ENCODE measurements at places on chromosomes 12 and 14.

DNA sequence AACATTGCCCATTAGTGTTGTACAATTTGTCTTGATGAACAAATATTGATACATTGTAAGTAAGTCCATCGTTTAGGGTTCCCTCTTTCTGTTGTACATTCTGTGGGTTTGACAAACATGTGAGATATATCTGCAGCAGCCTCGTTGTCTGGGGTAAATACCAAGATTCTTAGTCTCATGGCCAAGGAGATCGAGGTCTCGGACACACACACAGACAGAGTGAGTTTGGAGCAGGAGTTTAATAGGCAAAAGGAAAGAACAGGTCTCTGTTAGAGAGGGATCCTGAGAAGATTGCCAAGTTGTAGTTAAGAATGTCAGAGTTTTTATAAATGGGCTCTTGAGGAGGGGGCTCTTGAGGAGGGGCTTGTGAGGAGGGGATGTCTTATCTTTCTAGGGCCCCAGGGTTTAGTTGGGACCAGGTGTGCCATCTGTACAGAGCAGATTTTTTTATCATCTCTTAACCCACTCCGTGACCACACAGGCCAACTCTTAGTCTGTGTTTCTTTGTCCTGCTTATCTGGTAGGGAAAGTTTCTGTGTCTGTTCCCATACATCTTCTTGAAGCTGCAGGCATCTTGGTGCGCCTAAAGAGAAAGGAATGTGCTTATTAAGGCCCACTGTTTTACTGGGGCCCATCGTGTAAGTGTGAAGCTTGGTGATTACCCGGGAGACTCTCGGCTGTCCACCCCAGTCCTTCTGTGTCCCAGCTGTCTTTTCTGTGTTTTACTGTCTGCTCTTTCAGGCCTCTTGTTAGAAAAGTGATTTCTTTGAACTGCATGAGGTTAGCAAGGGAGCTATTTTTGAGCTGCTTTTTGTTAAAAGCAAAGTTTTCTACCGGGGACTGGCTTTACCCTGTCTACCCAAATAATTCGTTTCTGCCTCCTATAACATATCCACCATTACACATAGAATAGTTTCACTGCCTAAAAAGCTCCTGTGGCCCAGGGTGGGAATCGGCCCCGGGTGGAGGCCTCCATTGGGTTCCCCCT, 22.4 kb upstream of the CLEC2D start:
- no peak for DNase-seq

- DNase-seq = no peak
Measured at GRCh38 chr12:85657836-85658630, 178.2 kb downstream of the RASSF9 start.

DNA sequence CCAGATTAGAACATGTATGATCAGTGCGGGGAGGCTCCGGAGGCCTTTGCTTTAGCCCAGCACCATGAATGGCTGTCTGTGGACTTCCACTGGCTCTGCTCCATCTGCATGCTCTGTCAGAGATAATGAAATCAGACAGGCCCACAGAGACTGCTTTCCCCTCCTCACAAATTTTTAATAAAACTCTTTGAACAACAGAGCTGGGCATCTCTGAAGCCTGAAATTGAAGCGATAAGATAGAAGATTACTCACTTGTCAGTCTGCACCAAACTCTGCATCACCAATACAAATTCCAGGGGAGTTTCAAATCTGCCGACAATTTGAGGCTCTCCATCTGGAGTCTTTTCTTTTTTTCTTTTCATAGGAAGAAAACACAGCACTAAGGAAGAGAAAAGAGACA, 110.0 kb downstream of the DYRK2 start:
- no peak for DNase-seq

GRCh38 chr14:58687232-58687795, 49.6 kb downstream of the DACT1 start:
- no peak for DNase-seq

- DNase-seq = no peak
Measured at GRCh38 chr12:12998248-12998647, 1.8 kb downstream of the HEBP1 start.

- no peak for DNase-seq
Measured at GRCh38 chr12:109885616-109886015, 5.3 kb upstream of the GLTP start.

DNA sequence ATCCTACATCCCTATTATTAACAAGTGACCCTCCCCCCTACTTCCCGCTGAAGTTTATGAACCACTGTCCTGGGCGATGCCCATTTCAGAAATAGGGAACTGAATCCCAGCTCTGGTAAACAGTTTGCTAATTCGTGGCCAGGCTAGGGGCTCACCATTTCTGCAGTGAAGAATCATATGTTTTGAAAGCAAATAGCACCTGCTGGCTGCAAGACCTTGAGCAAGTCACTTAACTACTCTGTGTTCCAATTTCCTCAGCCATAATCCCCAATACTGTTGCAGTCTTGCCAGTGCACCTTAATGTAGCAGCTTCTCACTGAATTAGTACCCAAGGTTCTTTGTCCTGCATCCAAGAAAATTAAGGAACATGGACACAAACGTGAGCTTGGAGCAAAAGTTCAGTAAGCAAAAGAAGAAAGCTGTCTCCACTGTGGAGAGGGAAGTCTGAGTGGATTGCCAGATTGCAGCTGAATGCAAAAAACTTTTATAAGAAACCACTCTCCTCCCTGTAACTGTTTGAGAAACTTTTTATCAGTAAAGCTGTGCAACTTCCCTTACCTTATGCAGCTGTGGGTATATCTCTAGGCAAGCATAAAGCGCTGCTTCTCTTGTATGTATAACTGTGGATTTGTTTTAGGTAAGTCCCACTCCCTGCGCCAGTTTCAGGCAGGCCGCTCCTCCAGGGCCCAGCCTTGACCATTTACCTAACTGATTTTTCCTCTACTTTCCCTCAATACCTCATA, 824 bp downstream of the OAS1 start:
- no peak for DNase-seq

GRCh38 chr12:101876322-101876860, 989 bp upstream of the DRAM1 start:
- no peak for DNase-seq

DNA sequence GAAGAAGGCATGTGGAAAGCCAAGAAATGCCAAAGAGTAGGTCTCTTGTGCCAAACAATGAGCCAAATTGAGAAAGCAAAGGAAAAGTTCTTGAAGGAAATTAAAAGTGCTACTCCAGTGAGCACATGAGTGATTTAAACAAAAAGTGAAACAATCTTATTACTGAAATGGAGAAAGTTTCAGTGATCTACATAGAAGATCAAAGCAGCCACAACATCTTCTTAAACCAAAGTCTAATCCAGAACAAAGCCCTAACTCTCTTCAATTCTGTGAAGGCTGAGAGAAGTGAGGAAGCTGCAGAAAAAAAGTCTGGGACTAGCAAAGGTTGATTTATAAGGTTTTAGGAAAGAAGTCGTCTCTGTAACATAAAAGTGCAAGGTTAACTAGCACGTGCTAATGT, 259.6 kb downstream of the FLRT2 start:
- DNase-seq = no peak

DNA sequence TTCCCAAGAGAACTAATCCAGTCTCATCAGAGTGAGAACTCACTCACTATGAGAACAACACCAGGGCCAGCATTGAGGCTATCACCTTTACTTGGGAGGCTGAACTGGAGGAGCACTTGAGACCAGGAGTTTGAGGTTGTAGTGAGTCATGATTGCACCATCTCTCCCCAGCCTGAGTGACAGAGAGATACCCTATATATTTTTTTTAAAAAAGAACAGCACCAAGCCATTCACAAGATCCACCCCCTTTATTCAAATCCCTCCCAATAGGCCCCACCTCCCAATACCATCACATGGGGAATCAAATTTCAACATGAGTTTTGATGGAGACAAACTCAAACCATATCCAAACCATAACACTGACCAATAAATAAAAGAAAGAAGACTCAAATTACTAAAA, 3.7 kb upstream of the TMX1 start:
- no peak for DNase-seq

DNA sequence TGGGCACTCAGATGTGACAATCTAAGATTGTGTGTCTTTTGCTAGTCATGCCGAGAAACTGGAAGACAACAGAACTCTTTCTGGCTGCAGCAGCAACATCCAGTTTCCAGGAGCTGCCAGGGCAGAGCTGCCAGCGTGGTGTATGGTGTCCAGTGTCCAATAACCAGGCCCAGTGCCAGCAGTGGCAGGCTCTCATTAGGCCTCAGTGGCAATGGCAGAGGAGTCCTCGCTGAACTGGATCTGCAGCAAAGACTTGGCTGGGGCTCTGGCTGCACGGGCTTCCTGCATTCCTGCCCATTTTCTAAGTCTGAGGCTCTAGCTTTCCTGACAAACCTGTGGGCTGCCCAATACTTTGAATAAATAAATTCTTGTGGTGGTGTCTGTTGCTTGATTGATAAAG, 26.2 kb upstream of the PPM1A start:
- no peak for DNase-seq

DNA sequence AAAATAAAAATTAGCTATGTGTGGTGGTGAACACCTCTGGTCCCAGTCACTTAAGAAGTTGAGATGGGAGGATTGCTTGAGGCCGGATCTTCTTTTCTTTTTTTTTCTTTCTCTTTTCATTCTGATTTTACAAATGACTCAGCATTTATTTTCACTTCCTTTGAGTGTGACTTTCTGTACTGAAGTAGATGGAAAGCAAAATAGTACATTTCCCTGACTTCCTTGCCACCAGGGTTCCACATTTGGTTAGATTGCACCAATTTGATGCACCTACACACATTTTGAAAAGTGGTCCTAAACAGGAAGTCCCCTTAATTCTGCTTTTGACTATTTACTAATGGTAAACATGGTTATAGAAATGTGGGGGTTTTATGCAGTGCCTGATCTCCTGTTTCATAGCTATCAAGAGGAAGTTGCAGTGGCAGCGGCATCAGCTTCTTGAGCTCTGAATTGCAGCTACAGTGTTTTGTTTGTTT, 13.0 kb upstream of the LEMD3 start:
- no peak for DNase-seq

GRCh38 chr12:116713527-116713926, 24.3 kb downstream of the SPRING1 start:
- DNase-seq = no peak

GRCh38 chr14:48584031-48584430, 908.6 kb upstream of the MDGA2 start:
- DNase-seq = no peak

GRCh38 chr14:34078117-34078743, 127.4 kb upstream of the EGLN3 start:
- no peak for DNase-seq

DNA sequence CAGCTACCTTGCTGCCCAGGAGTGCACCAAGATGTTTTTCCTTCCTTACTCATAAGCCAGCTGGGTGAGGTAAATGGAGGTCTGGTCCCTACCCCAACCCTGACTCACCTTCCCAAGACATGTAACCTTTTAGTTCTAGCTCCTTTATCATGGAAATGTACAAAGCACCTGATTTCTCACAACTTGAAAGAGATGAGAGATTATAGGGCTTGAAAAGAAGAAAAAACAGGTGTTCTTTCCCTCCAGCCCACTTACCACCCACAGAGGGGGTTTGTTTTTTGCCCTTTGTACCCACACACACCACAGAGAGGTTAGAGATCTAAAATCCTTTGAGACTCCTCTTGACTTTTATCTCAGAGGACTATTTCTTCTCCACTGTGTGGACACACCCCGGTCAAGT, 21.1 kb downstream of the PLXNC1 start:
- DNase-seq = no peak

DNA sequence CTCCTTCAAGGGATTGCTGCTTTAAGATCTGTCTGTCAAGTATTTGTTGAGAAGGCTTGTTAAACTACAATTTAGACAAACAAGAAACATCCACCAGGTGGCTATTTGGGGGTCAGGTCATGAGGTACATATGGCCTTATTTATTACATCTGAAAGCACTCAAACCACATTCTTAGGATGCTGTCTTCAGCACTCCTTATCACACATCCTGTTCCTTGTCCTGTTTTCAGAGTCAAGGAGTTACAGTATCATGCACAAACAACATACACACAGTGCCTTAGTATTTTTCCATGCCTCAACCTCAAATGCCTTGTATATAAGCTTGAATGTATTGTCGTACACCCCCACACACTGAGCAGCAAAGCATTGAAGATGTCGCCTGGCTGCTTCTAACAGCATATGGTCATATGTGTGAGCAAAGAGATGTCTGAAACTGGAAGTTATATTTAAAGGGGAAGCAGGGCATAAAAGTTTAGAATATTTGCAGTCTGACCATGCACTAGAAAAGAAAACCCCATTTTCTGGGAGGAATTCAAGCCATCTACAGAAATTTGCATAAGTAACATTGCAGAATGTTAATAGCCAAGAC, 83.8 kb downstream of the KCNMB4 start:
- no peak for DNase-seq

DNA sequence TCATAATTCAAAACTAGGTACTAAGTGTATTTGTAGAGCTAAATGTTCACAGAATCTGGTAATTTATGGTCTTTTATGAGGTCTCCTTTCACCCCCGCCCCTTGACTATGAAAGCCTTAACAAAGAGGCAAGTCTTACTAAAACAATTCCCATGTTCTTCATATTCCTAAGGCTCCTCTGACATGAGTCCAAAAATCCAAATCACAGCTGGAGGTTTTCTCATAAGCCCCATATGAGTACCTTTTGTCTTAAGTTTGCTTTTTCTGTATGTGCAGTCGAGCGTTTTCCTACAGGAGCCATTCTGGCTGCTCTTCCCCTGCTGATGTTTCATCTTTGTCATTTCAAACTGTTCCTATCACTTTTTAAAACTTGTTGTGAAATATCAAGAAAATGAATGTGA, 55.2 kb downstream of the SIX1 start:
- no peak for DNase-seq

- no peak for DNase-seq
Measured at GRCh38 chr12:65524666-65525065, 246.2 kb downstream of the MSRB3 start.

All from stimulated activated CD4-positive, alpha-beta T cell treated with anti-CD3 and anti-CD28 coated beads, Interleukin-2, amount 100 ng/mL, for 24 hours (primary cell).